ENCODE measurements at places on chromosomes 13 and 19. TPM values are rescaled to one million over a fixed set of nuclear protein-coding genes. Genes with fewer than 3 reads are reported as not detected.

DNA sequence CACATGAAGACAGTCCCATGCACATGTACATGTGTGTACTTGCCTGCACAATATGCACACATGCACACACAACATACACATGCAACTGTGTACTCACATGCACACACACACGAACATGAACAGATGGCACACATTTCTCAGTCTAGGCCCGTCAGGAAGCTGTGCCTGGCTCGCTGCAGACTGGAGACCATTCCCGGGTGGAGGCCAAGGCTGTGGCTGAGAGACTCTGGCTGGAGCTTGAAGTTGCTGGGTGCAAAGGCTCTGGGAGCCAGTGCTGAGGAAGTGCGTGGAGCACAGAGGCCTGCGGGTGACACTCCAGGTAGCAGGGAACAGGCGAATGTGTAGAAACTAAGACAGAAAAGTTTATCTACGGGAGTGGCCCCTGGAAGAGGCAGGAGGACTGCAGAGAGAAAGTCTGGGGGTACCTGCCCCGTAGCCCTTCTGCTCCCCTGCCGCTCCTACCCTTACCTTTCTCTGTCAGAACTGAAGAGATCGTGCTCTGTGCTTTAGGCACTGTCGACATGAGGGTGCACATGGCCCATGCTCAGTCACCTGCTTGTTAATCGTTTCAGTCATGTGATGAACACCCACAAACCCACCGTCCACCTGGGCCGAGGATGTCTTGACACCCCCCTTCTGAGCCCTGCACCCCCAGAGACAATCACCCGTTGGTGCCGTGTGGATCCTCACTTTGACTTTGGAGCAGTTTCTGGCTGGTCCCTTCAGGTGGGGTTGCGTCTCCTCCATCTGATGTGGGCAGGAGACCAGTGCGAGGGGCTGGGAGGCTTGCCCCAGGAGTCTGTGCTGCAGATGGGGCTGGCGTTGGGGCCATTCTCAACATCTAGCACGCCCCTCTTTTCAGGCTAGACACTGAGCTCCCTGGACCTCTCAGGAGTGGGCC, 69.4 kb downstream of the TEX29 start:
- ATAC-seq, result no peak

DNA sequence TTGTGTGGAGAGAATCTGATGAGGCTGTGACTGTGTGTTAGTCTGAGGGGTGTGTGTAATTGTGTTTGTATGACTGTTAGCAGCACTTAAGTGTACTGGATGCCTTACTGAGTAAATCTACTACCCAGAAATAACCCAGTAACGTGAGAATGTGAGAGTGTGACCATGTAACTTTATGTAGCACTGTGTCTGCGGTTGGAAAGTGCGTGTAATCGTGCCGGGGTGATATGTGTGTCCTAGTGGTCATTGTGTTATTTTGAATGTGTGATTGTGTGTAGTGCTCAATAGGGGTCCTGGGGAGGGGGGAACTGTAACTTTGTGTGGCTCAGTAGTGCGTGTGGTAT, 550 bp downstream of the ZNF383 start:
- ATAC-seq, result no peak

DNA sequence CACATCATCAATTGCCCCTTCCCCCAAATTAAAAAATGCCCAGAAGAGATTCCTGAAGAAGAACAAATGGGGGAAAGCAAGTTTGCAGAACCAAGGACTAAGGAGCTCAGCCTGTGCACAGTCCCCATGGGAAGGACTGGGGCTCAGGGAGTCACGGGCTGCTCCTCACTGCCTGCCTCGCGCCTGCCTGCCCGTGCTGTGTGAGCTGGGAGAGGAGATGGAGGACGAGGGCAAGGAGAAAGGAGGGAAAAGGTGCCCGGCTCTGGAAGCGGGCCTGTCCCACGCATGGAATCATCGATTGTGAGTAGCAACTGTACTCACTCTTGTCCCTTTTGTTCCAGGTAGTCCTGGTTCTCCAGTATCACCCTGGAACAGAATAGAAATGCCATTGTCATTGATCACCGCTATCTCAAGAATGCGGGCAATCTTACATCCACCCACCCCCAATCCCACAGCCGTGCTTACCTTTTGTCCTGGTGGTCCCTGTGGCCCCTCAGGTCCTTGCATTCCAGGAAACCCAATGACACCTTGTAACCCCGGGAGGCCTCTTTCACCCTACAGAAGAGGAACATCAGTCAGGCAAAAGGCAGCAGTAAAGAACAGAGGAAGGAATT, 93.4 kb downstream of the COL4A1 start:
- no peak for ATAC-seq

FCAR gene
- 0.62 TPM for total RNA-seq

C13orf46 gene
- total RNA-seq, result 0.67 TPM

DNA sequence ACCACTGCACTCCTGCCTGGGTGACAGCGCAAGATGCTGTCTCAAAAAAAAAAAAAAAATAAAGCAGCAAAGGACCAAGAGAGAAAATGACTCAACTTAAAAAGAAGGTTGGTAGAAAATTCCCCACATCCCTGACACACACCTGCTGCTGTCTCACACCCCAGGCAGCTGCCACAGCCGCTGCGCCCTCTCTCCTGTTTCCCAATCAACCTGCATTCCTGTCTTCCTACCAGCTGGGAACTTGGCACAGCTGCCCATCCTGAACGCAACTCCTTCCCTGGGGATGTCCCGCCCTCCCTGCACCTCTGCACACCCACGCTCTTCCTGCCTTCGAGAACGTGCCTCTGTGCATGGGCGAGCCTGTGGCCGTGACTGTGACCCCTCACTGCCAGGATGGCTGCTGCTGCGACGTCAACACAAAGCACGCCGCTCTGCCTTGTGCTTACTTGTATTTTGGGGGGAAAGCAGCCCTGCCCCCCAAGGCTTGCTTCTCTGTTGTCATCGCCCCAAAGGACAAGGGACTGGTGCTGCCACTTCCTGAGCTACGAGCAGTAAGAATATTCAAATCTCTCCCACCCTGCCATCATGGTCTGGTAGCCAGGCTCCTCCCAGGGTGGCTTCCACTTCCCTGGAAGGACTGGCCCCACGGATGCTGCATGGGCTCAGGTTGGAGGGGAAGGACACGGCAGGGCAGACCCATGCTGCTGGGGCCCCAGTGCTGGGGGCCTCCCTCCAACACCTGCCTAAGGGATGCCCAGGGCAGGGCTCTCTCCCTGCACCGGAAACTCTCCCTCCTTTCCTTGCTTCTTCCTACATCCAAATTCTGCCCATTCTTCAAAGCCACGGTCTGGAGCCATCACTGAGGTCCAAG, 20.7 kb downstream of the SH3GL1 start:
- ATAC-seq, result no peak

C5AR2 gene
- not detected for total RNA-seq

CDX2 gene
- not detected for total RNA-seq

GRCh38 chr13:97255515-97256021, 33.4 kb downstream of the MBNL2 start:
- ATAC-seq, result no peak

GRCh38 chr19:7069904-7070226, 362 bp downstream of the ZNF557 start:
- ATAC-seq, result no peak

Data from motor neuron (in vitro differentiated cells).